ENCODE measurements at places on chromosomes 7 and 10.

GRCh38 chr10:19819419-19820033 lies 3.3 kb downstream of the PLXDC2 start:
- peak; percentile 55 for DNase-seq

DNA sequence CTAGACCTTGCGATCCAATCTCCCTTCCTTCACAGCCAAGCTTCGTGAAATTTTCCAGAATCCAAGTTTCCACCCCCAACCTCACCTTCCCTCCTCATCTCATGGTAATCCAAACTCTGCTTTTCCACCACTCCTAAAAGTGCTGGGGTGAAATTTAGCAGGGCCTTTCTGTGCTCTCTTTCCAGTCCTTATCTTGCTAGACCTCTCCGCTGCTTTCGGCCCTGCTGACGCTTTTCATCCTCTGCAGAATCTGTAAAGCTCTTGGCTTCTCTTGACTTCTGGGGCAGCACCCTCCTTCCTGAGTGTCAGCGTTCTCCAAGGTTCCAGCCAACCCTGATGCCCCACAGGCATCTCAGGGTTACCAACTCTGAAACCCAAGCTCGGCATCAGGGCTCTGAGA lies 7.7 kb downstream of the PLAC9 start:
- DNase-seq = no peak

DNA sequence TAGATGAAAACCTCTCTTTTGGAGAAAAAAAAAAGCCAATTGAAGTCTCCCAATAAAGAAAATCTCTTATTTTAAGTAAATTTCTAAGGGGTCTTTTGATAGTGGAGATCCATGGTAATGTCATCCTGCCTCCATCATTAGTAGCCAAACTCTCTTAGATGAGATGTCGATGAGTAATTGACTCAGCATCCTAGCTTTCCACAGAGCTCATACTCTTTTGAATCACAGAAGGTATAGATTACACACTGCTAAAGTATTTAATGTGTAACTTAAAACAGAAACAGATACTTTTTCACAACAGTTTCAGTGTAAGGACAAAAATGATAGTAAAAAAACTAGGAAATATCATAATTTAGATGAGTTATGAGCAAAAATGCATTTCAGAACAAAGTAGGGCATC lies 19.4 kb downstream of the MAGI2 start:
- peak; percentile 89 for DNase-seq

DNA sequence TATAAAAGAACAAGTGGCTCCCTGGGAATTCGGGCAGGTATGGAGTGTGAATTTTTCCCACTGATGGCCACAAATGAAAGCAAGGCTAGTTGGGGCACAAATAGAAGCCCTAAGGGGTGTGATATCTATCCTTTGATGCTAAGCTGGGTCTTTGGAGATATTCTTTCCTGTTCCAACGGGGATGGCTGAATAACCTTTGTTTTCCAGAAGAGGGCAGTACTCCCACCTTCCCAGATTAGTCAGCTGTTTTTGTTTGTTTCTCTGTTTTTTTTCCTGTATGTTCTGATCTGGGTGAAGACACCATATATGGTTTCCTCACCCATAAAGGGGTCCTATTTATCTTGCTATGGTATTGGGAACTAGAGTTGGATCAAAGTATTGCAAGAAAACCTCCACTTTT lies 947.7 kb upstream of the SORCS1 start:
- DNase-seq = no peak

GRCh38 chr10:48745662-48746245 lies 61.1 kb downstream of the WDFY4 start:
- no peak for DNase-seq

- no peak for DNase-seq
Observed at GRCh38 chr10:130357951-130358350, 221.8 kb downstream of the GLRX3 start.

DNA sequence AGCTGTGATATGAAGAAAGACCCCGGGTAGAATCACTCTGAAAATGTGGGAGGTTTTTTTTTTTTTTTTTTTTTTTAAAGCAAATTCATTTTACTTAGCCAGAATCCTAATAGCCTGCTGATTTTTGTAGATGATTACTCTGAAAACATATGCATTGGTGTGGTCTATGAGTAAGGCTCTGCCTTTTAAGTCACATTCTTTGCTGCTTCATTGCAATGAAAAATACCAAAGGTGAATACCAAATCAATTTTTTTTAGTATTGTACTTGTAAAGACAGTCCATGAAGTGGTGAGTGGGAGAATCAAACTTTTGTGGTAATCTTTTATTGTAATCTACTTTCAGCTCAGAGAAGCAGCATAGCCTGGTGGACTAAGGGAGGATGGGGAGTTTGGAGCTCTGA lies 130.3 kb downstream of the SDK1 start:
- DNase-seq = peak; percentile 62

- DNase-seq = no peak
Observed at GRCh38 chr10:52059089-52059488, 255.0 kb upstream of the DKK1 start.

DNA sequence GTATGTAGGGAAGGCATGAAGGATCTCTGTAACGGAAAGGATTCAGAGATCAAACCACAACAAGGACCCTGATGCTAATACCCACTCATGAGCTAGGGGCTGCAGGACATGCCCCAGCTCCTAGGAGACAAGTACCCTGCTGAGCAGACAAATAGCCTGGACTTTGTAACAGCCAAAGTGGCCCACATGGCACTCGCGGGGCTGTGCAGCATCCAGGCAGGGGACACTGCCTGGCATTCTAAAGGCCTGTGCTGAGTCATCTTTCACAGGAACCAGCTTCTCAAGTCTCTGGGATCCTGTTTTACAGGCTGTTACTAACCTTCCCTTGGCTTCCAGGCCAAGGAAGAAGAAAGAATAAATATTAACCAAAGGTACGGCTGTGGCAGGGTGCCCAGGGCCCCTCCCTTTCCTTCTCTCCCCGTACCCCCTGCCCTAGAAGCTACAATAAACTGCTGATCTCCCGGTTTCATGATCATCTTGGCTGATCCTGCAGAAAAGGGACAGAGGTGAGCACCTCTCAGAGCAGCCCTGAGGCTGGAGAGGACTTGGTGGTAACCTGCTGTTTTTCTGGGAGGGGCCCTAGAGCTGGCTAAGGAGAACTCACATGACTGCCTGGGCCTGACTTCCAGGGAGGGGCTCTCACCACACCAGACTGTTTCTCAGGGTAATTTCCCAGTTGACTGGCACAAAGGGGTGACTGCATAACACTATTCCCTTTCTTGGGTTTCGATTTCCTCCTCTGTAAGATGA lies 4.2 kb upstream of the RPEL1 start:
- peak; percentile 36 for DNase-seq

- DNase-seq = no peak
Observed at GRCh38 chr7:92043637-92044036, 90.6 kb downstream of the CYP51A1 start.

- DNase-seq = no peak
Observed at GRCh38 chr10:73408061-73408460, 5.8 kb downstream of the ANXA7 start.
